ENCODE measurements at places on chromosomes 7 and 10.

- H3K4me1 ChIP-seq = peaks cover 2% of the 10 kb centered on the region
- H3K27me3 ChIP-seq = no peaks in the 10 kb centered on the region
- DNase-seq = no peak
- H3K4me3 ChIP-seq = no peak overlapping the region
Measured at GRCh38 chr10:77946084-77946483, 19.5 kb upstream of the DLG5 start.

- H3K4me1 ChIP-seq = no peaks in the 10 kb centered on the region
- H3K27ac ChIP-seq = no peak overlapping the region
- no peaks in the 10 kb centered on the region for H3K27me3 ChIP-seq
- DNase-seq = no peak
Measured at GRCh38 chr10:131226446-131227162, 84.9 kb downstream of the TCERG1L start.

GRCh38 chr7:120156476-120156875 is 116.5 kb upstream of the KCND2 start:
- H3K4me1 ChIP-seq = no peaks in the 10 kb centered on the region
- no peaks in the 10 kb centered on the region for H3K27me3 ChIP-seq
- no peak for DNase-seq

DNA sequence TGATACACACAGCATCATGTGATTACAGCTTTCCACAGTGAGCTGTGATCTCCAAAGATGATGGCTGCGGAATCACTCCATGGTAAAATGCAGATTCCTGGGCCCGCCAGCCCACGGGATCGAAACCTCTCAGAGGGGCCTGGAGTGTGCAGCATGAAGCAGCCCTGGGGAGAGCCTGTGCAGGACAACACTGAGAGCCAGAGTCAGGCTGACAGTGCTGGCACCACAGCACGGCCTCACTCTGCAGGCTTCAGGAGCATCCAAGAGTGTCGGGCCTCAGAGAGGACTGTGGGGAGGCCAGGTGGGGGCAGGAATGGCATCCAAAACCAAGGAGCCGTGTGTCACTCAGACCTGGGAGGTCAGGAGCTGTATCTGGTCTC is 533.4 kb downstream of the TCERG1L start:
- H3K27me3 ChIP-seq = no peaks in the 10 kb centered on the region
- no peak for DNase-seq
- no peaks in the 10 kb centered on the region for H3K4me1 ChIP-seq
- no peaks in the 10 kb centered on the region for H3K36me3 ChIP-seq
- no peak overlapping the region for H3K27ac ChIP-seq

GRCh38 chr10:29481906-29482440 is 152.8 kb downstream of the SVIL start:
- H3K27me3 ChIP-seq = no peaks in the 10 kb centered on the region
- peaks cover 3% of the 10 kb centered on the region for H3K4me1 ChIP-seq
- peaks cover 31% of the 10 kb centered on the region for H3K36me3 ChIP-seq
- no peak overlapping the region for H3K27ac ChIP-seq
- no peak for DNase-seq

DNA sequence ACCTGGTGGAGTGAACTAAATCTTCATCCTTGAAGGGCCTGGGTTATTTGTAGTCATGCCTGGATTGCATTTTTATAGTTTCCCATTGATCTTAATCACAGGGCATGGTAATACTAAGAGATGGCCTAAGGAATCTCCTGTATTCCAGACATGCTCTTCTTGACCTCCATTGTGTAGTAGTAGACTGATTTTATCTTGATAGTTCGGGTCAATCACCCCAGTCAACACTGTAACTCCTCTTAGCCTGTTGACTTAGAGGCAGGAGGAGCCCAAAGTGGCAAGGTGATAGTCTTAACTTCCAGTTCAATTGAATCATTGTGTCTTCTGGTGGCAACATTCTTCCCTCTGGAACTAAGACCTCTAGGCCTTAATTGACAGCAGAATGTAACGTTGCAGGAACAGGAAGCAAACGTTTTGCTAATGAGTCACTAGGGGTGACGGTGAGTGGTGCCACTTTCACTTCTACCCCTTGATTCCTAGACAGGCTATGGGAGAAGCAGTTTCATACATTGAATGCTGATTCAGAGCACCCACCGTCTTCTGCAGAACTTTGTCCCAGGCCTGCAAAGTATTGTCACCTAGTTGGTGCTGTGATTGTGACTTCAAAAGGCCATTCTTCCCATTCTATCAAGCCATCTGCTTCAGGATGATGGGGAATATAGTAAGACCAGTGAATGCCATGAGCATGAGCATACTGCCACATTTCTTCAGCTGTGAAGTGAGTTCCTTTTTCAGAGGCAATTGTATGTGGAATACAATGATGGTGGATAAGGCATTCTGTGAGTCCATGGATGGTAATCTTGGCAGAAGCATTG is 24.0 kb upstream of the PAPSS2 start:
- H3K4me3 ChIP-seq = no peak overlapping the region
- H3K4me1 ChIP-seq = no peaks in the 10 kb centered on the region

GRCh38 chr10:7523656-7524055 is 112.8 kb upstream of the SFMBT2 start:
- no peaks in the 10 kb centered on the region for H3K27me3 ChIP-seq
- H3K4me3 ChIP-seq = no peak overlapping the region
- H3K4me1 ChIP-seq = no peaks in the 10 kb centered on the region
- DNase-seq = no peak
- H3K36me3 ChIP-seq = no peaks in the 10 kb centered on the region

GRCh38 chr7:143250822-143251221 is 12.4 kb upstream of the GSTK1 start:
- DNase-seq = no peak
- H3K36me3 ChIP-seq = no peaks in the 10 kb centered on the region
- no peak overlapping the region for H3K4me3 ChIP-seq
- H3K4me1 ChIP-seq = no peaks in the 10 kb centered on the region
- no peak overlapping the region for H3K27ac ChIP-seq
- H3K27me3 ChIP-seq = no peaks in the 10 kb centered on the region

DNA sequence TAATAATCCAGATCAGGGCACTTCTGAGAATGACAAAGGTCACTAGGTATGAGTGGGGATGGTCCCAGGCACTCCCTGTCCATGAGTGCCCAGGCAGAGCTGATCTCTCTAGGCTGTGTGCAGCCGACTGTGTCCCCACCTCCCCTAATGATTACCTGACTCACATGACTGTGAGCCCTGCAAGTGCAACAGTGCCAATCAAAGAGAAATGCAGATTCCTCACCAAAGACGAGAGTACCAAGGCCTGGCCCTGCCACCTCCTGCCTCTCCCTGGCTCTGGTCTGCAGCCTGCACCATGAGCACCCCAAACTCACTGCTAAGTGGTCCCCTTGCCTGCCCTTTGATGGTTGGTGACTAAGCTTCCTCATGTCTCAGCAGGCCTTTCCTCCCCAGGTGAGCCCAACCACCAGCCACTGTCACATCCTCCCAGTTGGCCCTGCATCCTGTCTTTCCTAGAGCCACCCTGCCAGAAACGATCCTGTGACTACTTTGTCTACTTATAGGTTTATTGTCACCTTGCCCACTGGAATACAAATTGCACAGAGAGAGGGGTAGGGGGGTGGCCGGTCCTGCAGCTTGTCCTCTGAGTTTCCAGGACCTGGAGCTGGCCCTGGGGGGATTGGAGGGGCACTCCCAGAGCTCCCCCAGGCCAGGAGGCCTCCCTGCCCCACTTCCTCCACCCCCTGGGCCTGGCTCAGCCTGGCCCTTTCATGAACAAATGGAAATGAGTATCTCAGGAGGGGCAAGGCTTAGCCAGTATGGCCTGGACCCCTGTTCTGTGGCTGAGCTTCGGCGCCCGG is 22.4 kb upstream of the GDF10 start:
- H3K27me3 ChIP-seq = no peaks in the 10 kb centered on the region
- DNase-seq = no peak
- no peaks in the 10 kb centered on the region for H3K36me3 ChIP-seq
- no peak overlapping the region for H3K4me3 ChIP-seq
- H3K4me1 ChIP-seq = no peaks in the 10 kb centered on the region

DNA sequence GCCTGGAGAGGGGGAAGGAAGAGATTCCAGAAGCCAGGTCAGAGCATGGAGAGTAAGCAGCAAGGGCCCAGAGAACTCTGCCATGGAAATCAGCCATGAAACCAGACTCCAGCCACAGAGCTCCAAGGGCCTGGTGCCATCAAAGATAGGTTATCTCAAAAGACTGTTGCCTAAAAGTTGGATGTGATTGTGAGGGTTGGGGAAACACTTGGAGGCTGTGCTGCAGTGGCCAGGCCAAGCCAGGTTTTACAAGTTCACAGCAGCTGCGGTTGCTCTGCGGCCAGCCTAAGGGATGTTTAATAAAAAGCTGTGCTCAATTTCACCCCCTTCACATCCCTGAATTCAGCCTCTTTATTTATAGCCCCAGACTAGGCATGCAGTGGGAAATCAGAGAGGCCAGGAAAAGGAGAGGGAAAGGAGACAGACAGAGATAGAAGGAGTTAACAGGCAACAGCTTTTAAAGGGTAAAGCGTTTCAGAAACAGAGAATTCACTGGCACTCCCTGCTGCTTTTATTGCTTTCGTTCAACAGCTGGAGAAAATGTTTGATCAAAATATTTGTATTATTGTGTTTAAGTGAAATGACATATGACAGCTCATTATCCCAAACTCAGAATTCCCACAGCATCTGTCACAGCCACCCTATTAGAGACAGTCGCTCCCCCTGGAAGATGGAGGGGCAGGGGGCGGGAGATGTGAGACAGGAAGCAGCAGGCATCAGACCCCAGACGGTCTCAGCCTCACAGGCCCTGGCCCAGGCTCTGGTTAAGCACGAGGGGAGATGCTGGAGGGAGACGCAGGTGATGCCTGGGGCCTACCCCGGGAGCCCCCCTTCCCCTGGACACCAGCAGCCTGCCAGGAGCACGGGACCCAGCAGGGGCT is 140.1 kb downstream of the GLI3 start:
- no peak for DNase-seq
- no peak overlapping the region for H3K27ac ChIP-seq
- H3K36me3 ChIP-seq = peaks cover 9% of the 10 kb centered on the region
- peaks cover 4% of the 10 kb centered on the region for H3K4me1 ChIP-seq
- peaks cover 43% of the 10 kb centered on the region for H3K27me3 ChIP-seq

DNA sequence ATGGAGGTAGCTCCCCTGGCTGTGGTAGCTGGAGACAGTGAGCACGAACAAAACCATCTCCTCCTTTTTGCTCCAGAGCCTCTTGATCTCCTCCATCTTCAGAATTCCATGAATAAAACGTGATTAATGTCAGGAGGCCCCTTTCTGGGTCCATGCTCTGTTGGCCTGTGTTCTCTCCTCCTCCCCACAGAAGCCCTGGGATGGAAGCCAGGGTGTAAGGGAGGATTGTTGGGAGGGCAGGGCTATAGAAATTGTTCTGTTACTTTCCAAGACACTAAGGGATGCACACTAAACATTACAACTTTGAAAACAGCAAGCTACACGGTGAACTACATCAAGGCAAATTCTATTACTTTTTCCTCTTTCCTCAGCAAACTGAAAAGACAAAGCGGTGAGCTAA is 96.3 kb downstream of the RNF216 start:
- no peak for DNase-seq
- no peaks in the 10 kb centered on the region for H3K27me3 ChIP-seq
- H3K27ac ChIP-seq = no peak overlapping the region
- peaks cover 4% of the 10 kb centered on the region for H3K4me1 ChIP-seq
- H3K4me3 ChIP-seq = no peak overlapping the region
- peaks cover 6% of the 10 kb centered on the region for H3K36me3 ChIP-seq

DNA sequence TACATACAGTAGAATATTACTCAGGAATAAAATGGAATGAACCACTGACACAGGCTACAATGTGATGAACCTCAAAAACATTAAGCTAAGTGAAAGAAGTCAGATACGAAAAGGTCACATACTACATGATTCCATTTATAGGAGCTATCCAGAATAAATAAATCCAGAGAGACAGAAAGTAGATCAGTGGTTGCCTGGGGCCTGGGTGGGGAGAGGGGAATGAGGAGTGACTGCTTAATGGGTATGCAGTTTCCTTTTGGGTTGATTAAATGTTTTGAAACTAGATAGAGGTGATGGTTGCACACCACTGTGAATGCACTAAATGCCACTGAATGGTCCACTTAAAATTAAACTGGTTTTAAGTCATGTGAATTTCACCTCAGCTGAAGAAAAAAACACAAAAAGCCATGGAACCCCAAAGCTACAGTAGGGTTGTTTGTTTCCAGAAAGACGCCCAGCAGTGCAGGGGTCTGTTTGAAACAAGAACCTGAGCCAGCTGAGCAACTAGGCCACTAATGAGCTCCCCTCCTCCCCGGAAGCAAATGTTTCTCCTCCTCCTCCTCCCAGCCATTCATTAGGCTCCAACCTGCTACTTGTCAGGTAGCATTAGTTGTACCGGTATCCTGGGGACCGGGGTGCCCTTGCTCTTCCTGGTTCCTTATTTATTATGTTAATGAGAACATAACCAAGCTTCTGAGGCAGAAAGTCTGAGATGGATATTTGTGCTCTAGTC is 168.4 kb downstream of the EVX1 start:
- H3K36me3 ChIP-seq = no peaks in the 10 kb centered on the region
- H3K27ac ChIP-seq = no peak overlapping the region
- no peak overlapping the region for H3K4me3 ChIP-seq
- no peak for DNase-seq

DNA sequence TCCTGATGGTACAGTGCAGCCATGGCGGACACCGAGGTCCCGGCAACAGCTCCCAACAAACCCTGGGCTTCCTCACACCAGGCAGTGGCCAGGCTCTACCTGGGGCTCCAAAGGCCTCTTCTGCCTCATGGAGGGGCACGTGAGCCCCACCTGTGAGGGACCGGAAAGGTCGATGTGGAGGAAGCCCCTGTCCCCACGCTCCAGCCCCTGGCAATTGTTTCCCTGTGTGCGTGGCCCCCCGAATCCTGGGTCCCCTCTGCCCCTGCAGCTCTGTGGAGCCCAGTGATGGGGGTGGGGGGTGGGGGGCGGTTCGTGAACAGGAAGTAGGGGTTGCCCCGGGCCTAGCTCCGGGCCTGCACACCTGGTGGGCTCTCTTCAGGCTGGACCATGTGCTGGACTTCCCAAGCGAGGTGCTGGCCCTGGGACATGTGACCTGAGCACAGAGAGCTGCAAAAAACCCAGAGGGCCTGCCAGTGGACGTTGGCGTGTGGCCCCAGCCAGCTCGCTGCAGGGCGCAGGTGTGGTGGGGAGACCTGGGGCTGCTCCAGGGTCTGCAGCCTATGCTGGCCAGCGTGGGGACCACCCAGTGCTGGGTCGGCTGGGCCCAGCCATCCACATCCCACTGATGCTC is 72.6 kb downstream of the INPP5A start:
- no peaks in the 10 kb centered on the region for H3K36me3 ChIP-seq
- H3K27me3 ChIP-seq = no peaks in the 10 kb centered on the region
- H3K4me3 ChIP-seq = no peak overlapping the region
- no peak overlapping the region for H3K27ac ChIP-seq
- H3K4me1 ChIP-seq = no peaks in the 10 kb centered on the region

DNA sequence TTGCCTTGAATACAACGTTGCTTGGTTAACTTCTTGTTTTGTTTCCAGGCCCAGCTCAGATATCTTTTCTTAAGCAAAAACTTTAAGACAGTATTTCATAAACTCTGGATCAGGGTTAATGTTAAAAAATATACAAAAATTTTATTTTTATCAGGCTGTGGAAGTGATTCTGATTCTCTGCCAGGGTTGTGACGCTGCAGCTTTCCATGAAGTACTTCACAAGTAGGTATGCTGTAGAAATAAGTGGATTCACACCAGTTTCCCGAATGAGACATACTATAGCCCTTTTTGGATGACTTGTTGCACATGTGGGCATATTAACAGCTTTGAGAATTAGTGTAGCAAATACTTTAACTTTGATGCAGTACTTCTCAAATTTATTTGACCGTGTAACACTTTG is 70.1 kb downstream of the CDK14 start:
- no peaks in the 10 kb centered on the region for H3K27me3 ChIP-seq
- H3K36me3 ChIP-seq = no peaks in the 10 kb centered on the region
- no peak overlapping the region for H3K4me3 ChIP-seq
- H3K4me1 ChIP-seq = peaks cover 8% of the 10 kb centered on the region
- H3K27ac ChIP-seq = no peak overlapping the region

GRCh38 chr10:132096223-132096622 is 30.5 kb downstream of the JAKMIP3 start:
- no peaks in the 10 kb centered on the region for H3K4me1 ChIP-seq
- H3K4me3 ChIP-seq = no peak overlapping the region
- H3K27me3 ChIP-seq = no peaks in the 10 kb centered on the region
- H3K36me3 ChIP-seq = peaks cover 8% of the 10 kb centered on the region

All from H9 (cell line).